ENCODE measurements at places on chromosomes 3 and 15.

GRCh38 chr3:47108546-47108945 is 55.4 kb downstream of the SETD2 start:
- no peak for DNase-seq

GRCh38 chr3:100545371-100545770 is 53.0 kb downstream of the TMEM45A start:
- DNase-seq: no peak

- peak; percentile 49 for DNase-seq
Measured at GRCh38 chr3:161851941-161852566, 355.4 kb downstream of the OTOL1 start.

GRCh38 chr3:31064021-31064420 is 169.6 kb upstream of the GADL1 start:
- DNase-seq: no peak

DNA sequence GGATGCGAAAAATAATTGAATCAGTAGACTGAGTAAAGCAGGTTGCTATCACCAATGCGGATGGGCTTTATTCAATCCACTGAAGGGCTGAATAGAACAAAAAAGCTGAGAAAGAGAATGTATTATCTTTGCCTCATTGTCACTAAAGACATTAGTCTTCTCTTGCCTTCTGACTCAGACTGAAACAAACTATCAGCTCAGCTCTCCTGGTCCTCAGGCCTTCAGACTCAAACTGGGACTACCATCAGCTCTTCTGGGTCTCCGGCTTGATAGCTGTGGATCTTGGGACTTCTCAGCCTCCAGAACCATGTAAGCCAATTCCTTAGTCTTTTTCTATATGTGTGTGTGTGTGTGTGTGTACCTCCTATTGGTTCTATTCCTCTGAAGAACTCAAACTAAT is 12.6 kb downstream of the IFT57 start:
- DNase-seq: no peak

- DNase-seq: no peak
Measured at GRCh38 chr3:105538483-105538882, 171.8 kb downstream of the ALCAM start.

- no peak for DNase-seq
Measured at GRCh38 chr15:78140292-78140691, 8.9 kb upstream of the IDH3A start.

- no peak for DNase-seq
Measured at GRCh38 chr15:70035051-70035718, 62.5 kb downstream of the TLE3 start.

DNA sequence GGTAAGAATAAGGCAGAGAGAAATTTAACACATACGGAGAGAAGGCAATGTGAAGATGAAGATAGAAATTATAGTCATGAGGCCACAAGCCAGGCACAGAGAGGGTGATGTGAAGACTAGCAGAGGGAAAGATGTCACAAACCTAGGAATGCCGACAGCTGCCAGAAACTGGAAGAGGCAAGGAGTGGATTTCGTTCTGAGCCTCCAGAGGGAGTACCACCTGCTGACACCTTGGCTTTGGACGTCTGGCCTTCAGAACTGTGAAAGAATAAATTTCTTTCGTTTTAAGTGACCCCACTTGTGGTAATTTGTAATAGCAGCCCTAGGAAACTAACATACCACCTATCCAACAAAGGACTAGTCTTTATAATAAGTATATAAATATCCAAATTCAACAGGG is 5.0 kb upstream of the SGO1 start:
- DNase-seq: no peak

- peak; percentile 11 for DNase-seq
Measured at GRCh38 chr15:66886241-66886675, 179.1 kb upstream of the SMAD3 start.

DNA sequence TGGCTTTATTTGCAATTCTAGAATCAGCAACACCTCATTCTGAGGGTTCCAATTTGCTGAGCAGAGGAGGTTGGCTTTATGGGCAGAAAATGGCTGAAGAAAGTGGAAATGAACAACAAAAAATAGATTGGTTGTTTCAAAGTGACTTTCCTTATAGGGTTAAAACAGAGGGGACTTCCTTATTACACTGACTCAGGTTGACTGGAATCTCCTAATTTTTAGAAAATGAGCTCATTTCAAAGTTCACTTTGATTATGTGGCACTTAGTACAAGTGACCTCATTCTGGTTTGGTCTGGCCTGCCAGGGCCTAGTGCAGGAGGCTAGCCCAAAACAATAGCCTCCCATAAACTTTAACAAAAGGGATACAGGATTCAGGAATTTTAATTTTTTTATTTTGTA is 41.4 kb downstream of the NFKBIZ start:
- no peak for DNase-seq

GRCh38 chr3:122484985-122485384 is 29.8 kb downstream of the KPNA1 start:
- no peak for DNase-seq

DNA sequence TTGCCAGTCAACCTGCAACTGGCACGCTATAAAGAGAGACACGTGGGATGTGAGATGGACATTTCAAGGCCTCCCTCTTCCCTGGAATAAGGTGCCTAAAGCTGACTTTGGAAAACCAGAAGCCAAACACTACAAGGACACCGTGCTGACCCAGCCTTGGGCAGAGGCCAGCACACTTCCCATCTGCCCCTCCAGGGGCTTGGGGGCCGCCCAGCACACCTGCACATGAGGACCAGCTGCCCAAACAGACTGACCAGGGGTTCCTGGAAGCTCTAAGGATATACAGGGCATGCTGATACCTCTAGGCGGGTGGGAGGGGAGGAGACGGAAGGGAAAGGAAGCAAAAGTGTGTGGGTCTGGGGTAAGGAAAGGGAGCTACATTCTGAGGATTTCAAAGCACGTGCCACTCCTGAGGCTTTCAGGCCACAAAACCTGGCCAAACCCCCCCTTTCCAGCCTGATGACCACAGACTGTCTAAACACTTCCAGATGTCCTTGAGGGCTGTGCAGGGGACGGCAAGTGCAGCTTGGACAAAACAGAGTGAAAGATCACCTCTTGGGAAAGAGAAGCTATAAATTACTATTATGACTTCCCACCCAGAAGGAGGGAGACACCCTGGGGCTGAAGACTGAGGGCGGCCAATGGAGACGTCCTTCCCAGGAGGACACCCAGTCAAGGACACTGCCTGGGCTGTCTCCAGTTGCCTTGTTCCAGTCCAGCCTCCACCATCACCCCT is 57.9 kb downstream of the ADCY5 start:
- DNase-seq: no peak

DNA sequence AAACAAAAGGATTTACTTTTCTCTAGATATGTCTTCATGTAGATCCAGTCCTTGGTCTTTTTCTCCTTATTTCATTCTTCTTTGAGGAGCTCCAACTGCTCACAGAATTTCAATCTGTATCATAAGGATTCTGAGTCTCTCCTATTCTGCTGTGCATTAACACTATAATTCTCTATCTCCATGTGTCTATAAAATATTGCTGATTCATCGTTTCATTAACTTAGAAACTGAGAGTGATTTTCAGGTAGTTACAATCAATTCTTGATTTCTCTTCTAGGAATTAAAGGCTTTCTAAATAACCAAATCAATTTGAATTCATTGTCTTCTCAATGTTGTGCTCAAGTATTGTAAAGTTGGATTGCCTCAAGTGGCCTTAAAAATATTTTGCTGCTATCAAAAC is 651.5 kb upstream of the CADM2 start:
- no peak for DNase-seq

GRCh38 chr15:77607111-77607893 is 25.4 kb downstream of the LINGO1 start:
- no peak for DNase-seq

- no peak for DNase-seq
Measured at GRCh38 chr3:13024765-13025065, 48.5 kb downstream of the IQSEC1 start.

GRCh38 chr3:186209810-186210752 is 101.2 kb upstream of the ETV5 start:
- DNase-seq: no peak

- DNase-seq: no peak
Measured at GRCh38 chr3:177061369-177061768, 135.9 kb downstream of the TBL1XR1 start.

DNA sequence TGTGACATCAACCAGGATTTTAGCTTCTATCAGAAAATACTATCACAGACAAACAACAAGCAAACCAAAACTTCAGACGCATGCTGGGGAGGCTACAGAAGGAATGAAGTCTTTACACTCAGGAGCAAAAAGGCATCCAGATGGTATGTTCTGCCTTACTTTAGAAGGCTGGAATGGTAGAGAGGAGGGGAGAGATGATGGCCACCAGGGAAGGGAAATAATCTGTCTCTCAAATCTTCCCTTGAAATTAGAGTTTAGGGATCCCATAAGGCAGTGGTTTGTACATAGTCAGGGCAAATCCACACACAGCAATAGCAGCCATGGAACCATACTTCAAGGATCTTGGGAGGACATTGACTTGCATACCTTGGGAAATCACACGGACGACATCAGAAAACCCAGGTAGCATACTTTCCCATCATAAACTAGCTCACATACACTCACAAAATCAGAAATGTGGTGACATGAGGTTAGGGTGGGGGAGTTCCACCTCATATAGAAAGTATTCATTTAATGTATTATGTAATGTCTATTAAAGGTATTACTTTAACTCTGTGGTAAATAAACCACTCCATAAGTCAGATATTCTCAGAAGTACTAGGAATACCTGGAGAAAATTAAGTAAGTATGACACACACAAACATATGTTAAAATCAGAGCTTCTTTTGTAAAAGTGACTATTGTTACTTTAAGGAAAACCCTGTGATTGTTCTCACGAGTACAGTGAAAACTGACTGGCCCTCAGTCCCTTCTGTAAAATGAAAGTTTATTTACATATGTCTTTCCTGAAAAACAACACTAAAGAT is 9.4 kb downstream of the BTLA start:
- DNase-seq: no peak

Measured in H1 (cell line).